ENCODE measurements at places on chromosomes 5 and 9.

DNA sequence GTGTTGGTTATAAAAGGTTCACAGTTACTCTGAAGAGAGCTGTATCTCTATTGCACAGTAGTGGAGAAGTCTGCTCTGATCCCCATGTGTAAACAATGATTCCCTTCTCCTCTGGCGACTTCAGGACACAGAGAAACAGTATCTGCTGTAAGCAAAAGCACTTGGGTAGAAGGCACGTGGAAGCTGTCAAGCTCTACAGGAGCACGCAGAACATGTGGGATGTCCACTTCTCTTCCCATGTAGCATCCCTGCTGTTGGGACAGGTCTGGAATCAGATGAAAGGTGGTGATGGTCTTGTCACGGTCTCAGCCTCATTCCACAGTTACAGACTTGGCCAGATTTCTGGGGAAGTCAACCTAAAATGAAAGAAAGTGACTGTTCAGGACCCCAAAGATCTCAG is 9.4 kb upstream of the MAPK9 start:
- DNase-seq = no peak

- no peak for DNase-seq
Measured at GRCh38 chr9:72912476-72913381, 40.1 kb downstream of the ALDH1A1 start.

DNA sequence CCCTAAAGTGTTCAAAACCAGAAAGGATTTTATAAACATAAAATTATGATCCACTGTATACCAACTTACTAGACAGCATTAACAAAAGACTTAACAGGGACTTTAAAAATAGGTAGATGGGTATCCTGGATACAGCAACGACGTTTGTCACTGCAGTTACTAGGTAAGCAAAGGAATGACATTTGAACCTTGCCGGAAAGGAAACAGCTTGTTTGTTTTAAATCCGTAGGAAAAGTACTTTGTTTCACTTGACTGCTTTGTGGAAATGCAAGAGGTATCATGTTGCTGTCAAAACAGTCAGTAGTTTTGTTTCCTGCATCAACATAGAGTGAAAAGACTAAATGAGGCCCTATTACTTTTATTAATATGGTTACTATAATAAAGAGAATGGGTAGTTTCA is 122.9 kb downstream of the CDC42SE2 start:
- no peak for DNase-seq

- no peak for DNase-seq
Measured at GRCh38 chr5:151885138-151885908, 39.3 kb downstream of the GLRA1 start.

DNA sequence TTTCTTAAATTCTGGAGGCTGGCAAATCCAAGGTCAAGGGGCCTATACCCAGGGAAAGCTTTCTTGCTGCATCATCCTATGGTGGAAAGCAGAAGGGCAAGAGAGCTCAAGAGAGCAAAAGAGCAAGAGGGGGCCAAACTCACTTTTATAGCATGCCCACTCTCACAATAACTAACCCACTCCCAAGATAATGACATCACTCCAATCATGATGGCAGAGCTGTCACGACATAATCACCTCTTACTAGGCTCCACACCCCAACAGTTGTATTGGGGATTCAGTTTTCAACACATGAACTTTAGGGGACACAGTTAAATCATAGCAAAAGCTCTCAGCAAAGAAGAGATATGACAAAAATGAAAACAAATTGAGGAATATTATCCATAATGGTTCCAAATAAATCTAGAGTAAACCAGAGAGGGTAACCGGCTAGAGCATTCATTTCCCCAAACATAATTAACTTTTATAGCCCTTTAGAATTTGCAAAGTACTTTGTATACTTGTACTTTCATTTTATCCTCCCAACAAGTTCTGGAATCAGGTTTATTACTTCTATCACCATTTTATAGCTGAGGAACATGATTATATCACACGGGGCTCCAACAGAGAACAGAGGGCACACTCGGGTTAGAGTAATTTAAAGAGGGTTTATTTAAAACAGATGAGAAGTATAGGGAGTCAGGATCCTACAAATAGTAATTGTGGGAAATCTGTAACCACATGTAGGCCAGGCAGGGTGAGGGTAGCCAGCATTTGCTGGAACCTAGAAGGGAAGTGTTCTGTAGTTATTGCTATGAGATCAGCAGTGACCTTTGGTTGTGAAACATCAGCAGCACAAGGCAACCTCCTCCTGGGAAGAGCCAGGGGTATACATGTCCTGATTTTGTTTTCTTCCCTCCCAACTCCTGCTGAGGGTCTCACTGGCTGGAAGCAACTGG is 7.2 kb upstream of the TARS1 start:
- DNase-seq = no peak

GRCh38 chr9:128193469-128194096 is 2.2 kb upstream of the CIZ1 start:
- no peak for DNase-seq

DNA sequence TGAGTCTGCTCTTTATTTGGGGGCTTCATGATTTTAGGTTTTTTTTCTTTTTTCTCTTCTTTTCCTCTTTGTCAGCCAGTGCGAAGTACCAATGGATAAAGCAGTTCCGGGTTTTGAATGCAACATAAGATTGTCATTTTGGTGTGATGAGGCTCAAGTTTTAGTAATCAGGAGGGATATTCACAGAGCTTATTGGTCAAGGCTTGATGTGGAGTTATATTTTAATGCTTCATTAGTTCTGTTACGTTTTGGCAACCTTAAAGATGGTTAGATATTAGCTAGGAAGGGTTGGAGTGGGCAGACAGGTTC is 1.4 kb downstream of the PIK3R1 start:
- no peak for DNase-seq

DNA sequence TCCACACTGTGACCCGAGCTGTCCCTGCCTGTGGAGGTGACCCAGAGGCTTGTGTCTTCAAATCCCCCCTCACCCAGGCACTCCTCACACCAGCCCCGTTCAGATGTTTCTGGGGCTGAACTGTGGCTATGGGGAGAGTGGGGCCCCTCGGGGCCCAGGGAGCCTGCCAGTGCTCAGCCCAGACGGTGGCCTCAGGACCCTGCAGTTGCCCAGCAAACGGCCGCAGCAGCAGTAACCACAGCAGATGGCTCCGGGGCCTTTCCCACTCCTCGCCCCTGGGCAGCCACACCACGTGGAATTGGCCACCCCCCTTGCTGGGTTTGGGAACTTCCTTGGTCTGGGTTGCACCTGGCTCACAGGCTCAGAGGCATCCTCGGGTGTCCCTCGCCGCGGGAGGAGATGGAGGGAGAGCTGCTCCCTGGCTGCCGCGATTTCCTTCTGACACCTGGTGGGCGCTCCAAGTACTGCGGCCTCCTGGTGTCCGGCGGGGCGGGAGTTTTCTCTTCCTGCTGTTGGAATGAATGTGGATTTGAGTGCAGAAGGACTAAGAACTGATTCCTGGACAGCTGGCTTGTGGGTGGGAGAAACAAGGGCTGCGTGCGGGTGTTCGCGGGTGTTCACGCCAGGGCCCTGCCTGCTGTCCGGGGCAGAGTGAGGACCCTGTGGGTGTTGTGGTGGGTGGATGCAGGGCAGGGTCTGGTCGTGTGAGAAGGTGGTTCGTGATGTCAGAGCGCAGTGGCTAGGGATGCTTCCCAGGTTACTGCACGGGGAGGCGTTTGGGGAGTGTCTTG is 97.5 kb downstream of the COL5A1 start:
- peak; percentile 98 for DNase-seq

DNA sequence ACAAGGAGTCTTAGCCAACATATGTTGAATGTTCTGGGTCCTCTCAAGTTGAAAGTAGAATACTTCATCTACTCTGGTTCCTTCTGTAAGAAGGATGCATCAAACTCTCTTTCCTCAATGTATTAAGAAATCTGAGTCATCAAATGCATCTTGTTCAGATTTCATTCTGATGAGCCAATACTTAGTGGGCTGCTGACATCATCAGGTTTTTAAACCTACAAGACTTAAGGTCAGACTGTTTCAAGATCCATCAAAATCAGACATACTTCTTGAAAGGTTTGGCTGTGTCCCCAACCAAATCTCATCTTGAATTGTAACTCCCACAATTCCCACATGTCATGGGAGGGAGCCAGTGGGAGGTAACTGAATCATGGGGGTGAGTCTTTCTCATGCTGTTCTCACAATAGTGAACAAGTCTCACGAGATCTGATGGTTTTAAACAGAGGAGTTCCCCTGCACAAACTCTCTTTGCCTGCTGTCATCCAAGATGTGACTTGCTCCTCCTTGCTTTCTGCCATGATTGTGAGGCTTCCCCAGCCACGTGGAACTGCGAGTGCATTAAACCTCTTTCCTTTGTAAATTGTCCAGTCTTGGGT is 168.8 kb downstream of the RAPGEF6 start:
- DNase-seq = no peak

GRCh38 chr5:154275566-154275965 is 85.0 kb downstream of the GALNT10 start:
- no peak for DNase-seq

GRCh38 chr9:7289773-7290172 is 509.8 kb downstream of the DMAC1 start:
- no peak for DNase-seq

DNA sequence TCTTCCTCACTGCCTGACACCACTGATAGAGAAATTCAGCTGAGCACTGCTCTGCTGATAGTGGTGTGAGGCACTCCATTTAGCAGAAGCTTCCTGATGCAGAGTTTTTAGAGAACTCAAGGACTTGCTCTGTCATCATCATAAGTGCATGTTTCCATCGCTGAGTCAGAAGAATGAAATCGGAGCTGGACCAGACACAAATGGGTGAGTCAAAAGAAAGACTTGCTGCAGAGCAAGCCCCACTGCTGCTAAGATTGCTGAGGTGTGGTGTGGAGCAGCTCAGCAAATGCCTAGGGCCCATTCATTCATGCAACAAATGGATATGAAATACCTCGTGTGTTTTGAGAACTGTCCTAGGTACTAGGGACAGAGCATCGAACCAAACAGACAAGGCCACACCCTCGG is 410.2 kb upstream of the SLC30A5 start:
- no peak for DNase-seq

DNA sequence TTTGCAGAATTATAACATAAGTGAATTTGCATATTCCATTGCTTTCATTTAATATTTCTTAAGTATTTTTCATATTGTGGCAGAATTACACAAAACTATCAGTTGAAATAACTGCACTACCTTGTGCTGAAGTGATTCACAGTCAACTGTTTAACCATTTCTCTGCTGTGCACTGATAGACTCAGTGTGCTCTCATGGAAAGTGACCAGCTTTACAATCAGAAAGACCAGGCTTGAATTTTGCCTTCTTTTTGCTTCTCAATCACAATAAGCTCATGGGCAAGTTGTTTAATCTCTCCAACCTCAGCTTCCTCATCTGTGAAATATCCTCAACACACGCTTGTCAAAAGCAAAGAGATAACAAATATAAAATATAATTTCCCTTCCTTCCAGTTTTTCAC is 18.3 kb downstream of the CDK5RAP2 start:
- DNase-seq = no peak

GRCh38 chr9:10238087-10238486 is 374.7 kb downstream of the PTPRD start:
- no peak for DNase-seq

DNA sequence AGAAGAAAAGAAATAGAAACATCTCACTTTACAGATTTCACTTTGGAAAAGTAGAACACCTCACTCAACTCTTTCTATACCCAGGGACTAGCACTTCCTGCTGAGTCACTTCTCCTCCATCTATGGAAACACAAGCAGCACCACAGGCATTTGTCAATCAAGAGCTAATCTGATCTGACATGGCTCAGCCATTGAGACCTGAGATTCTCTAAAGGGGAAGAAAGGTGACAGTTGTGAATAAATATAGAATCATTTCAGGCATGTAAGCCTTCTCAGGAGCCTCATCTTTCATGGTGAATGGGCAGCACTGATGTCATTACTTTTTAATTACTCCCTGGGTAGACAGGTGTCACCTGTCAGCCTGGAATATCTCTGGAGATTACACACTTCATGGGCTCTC is 559.8 kb downstream of the HINT1 start:
- peak; percentile 1 for DNase-seq

DNA sequence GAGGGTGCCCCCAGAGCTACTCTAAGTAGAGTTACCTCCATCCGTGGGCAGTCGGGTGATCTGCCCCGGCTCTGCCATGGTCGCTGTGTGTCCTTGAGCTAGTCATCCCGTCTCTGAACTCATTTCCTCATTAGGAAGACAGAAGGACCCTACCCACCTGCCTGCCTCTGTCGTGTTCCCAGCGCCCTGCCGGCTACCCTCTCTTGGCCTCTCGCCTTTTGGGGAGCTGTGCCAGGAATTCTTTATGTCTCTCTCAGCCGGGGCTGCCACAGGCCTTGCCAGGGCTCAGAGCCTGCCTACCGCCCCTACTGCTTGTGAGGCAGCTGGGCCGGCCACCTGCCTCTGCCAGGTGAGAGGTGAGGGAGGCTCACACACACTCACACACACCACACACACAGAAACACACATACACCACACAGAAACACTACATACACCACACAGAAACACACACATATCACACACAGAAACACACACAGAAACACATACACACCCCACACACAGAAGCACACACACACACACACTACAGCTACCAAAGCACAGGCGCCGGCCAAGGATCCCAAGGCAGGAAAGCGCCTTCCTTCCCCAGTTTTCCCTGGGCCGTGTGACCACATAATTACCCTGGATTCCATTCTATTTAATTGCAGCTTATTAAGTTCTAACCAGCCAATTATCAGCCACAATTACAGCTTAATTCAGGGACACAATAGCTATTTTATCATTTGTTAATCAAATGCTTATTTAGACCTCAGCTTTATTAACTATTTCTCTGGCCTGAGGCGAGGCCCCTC is 41.7 kb downstream of the UNC5A start:
- no peak for DNase-seq

DNA sequence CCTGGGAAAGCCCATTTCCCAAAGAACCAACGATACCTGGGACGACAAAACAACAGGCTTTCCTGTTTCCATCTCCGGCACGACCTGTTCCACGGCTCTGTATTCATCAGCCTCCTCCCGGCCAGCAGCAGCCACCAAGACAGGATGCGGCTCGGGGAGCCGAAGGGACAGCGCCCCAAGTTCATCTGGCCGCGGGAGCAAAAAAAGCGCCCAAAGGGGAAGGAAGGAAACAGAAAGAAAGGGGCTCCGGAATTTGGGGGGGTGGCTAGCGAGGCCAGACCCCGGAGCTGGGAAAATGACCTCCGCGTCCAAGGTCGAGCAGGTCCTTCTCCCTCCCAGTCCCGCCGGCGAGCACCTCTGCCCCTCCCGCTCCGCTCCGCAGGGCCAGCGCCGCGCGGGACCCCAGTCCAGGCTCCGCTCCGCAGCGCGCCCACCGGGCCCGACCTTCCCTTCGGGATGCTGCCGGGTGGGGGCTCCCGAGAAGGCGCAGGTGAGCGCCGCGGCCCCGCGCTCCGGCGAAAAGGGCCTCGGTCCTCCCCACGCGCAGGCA is 608 bp downstream of the ELOVL7 start:
- peak; percentile 74 for DNase-seq
